ENCODE measurements at places on chromosomes 13 and 19.

- no peak for DNase-seq
These were observed 53.0 kb downstream of the SACS start for GRCh38 chr13:23380534-23380933.

DNA sequence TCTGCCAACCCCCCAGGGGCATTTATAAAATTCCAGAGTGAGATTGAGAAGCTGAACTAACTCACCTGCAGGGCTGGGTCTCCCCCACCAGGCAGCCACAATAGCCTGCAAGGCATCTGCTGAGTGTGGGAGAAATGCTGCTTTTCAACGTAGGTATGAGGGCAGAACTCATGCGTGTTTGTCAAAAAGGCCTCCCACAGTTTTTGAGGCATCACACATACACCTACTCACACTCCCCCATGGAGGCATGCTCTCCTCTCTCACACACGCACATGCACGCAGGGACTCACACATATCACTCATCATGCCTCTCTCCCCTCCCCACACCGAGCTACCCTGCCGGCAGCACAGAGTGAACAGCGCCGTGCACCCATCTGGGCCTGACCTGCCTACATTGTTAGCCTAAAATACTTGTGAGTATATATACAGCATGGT lies 390.5 kb downstream of the FGF9 start:
- no peak for DNase-seq

DNA sequence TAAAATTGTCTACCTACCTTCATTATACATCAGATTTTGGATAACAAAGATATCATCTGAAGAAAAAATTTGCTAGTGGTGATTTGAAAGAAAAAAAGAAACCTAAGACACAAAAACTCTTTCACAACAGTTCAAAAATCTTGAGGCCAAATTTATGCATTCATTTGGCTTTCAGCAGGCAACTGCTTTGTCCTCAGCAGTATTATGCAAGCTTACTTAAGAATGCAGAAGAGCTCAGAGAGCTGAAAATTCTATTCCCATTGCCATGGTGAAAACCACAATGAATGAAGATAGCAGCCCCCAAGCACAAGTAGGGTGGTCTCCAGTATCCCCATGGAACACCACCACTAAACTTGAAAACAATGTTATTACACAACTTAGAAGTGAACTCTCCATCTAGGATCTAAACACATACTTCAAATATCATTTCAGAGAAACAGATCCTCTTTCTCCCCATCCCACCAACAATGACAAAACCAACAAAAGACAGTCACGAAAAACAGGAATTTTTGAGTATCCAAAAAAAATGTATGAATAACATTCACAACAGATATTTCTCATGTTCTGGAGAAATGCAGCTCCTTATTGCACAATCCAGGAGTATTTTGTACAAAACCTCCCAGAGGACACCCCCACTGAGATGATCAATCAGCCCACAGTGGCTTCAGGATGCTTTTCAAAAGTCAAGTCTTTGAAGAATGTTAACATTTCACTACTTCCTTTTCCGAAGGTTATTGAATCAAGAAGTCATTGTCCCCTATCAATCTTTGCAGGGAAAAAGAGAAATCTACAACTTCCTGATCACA lies 192.7 kb downstream of the LHFPL6 start:
- no peak for DNase-seq

DNA sequence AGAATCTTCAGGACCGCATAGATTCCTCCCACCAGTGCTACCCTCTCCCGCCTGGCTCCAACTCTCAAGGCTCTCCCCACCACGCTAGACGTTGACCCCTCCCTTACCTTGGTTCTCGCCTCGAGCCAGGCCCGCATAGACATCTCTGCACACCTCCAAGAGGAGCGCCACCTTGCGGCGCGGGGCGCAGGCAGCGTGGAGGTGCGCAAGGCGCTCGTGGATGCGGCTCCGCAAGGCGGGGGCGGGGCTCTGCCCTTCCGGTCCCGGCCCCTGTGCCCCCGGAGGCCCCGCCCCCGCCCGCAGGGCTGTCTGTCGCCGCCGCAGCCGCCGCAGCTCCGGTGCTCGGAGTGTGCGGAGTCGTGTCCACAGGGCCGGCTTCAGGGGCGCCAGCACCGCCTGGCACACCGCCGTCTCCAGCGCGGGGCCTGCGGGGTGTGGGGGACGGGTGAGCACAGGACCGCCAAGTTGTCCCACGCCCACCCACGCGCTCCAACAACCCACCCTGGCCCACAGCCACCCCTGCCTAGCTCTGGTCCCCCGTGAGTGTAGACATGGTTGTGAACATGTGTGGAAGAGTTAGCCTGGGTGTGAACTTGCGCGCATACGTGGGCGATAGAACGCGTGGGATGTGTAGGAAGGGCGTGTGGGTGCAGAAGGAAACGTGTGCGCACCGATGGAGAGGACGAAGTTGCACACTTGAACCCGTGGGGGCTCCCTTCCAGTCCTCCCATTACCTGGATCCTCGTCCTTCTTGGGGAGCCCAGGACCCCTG lies 8.1 kb downstream of the RINL start:
- DNase-seq: no peak

DNA sequence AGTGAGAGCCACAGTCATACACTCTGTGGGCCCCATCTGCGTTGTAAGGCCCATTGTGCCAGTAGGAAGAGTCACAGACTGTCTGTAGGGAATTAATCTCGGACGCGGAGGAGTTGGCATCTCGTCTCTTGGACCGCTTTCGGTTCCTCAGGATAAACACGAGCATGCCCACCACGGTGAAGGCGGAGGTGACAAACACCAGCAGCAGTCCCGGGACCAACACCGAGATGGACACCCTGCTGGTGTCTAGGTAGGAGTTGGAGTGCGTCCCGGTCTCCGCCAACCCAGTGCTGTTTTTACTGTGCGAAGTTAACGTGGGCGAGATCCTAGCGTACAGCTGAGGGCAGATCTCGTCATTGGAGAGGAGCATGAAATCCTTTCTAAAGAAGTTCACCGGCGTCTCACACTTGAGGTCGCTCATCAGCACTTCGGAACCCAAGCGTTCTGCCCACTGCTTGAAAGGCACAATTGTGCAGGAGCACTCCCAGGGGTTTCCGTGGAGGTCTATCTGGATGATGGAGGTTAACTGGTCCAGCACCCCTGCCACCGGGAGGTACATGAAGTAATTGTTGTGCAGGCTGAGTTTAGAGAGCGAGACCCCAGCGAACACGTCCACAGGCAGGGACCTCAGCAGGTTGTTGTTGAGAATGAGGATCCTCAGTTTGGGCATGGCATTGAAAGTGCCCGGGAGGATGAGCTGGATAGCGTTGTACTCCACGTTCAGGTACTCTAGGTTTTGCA lies 2.7 kb downstream of the SLITRK1 start:
- DNase-seq: no peak

- DNase-seq: no peak
These were observed 776.5 kb upstream of the SPRY2 start for GRCh38 chr13:81117416-81117815.

DNA sequence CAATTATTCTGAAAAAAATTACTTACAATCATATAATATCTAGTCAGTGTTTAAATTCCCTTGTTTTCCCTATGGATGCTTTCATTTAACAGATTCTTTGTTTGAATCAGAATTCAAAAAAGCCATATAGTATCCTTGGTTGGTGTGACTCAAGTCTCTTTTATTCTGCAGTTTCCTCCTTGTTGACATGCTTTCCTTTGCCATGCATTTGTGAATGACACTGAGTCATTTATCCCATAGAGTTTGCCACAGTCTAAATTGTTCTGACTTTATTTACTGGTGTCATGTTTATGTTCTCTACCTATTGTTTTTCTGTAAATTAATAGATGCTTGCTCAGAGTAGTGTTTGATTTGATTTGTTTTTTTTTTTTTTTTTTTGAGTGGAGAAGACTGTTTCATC lies 893.8 kb upstream of the SLC10A2 start:
- DNase-seq: no peak

GRCh38 chr19:13784731-13785452 lies 10.4 kb upstream of the ZSWIM4 start:
- DNase-seq: no peak

DNA sequence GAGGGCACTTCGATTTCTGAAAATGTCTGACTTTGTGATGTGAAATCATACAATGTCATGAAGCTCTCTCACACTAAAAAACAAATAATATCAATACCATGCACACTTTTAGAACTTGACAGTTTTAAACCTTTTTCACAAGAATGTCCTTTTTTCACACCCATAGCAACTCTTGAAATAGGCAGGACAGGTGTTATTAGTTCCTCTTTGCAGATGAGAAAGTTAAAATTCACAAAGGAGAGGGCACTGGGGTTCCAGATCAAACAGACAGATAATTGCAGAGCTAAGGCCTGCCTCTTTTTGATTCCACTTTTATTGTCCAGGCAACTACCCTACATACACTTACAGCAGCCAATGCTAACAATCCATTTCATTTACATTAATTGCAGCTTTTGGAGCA lies 142.8 kb downstream of the KLF12 start:
- DNase-seq: no peak

- no peak for DNase-seq
These were observed 3.7 kb downstream of the WDR87 start for GRCh38 chr19:37902668-37903067.
